ENCODE measurements at places on chromosomes 2 and 18.
A peak's percentile ranks its signal among the peaks of the same experiment; 100 is the strongest.

DNA sequence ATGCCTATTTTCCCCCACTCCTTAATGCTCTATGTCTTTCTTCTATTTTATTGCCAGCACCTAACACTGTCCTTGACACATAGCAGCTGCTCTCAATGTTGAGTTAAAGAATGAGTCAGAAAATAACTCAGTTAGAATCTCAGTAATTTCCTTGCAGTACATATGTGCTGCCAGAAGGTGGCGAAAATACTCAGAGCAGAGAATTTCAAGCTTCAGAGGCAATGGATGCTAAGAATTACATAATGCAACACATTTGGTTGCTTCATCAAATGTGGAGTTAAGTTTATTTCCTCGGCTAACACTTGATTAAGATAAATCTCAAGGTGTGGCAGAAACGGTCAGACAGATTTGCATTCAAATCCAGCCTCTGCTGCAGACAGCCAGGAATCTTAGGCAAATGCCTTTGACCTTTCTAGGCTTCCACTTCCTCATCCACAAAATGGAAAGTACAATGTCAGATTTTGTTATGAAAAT, 105.6 kb downstream of the VSNL1 start:
- DNase-seq = peak; percentile 80

DNA sequence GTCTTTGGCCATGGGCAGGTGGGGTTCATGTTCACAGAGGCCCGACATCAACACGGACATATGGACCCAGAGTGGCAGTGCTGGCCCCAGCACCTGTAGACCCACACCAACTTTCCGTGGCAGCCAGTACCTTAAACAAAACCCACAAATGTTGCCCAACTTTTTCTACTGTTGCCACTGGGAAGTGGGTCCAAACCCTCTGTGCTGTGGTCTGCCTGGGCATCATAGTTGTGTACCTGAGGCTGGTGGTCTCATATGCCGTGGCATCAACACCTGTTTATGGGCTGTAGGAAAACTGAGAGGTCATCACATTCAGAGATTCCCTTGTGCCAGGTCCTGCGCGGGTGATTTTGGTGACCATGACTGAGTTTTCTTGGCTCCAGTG, 79.9 kb downstream of the SH3RF3 start:
- DNase-seq = no peak

GRCh38 chr2:224121406-224122067, 82.5 kb upstream of the SERPINE2 start:
- no peak for DNase-seq

DNA sequence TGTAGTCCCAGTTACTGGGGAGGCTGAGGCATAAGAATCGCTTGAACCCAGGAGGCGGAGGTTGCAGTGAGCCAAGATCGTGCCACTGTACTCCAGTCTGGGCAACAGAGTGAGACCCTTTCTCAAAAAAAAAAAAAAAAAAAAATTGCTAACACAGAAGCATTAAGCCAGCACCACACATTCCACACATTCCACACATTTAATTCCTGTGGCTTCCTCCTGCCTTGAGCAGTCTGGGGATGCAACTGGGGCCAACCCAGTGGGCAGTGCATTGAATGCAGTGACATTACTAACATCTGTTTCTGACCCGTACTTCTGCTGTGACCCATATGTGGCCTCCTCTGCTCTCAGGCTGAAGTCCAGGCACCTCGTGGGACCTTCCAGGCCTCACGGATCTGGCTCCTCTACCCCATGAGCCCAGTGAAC, 107.0 kb downstream of the BCL2L11 start:
- no peak for DNase-seq

DNA sequence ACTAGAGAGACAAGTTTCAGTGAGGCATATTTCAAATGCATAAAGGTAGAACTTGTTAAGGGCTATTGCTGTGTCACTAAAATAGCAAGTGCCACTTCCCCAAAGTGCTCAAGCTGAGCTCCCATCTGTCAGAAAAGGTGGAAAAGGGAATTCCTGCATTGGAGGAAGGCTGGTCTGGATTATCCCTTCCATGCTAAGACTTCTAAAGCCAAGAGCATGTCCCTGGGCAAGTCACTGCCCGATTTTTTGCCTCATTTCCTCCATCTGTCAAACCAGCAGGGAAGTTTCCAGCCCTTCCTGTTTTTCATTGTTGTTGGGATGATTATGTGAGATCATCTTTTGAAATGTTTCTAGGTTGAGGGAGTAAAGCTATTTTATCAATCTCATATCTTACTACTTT, 175.5 kb downstream of the SETBP1 start:
- no peak for DNase-seq

DNA sequence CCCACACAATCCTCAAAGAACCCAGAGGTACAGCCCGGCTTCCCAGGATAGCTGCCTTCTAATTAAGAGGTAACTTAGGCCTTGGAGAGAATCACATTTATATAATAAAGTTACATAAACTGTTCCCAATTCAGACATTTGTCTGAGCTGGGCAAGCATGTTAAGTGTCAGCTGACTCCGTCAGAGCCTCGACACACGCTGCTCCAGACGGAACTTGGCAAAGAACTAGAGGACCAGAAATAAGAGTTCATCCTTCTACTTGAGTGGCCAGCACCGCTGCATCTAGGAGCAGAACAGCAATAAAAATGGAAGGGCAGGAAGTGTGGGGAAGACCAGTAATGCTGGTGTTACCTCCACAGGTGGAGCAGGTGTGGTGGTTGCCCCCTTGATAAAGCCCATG, 80.5 kb downstream of the MYO5B start:
- DNase-seq = no peak

DNA sequence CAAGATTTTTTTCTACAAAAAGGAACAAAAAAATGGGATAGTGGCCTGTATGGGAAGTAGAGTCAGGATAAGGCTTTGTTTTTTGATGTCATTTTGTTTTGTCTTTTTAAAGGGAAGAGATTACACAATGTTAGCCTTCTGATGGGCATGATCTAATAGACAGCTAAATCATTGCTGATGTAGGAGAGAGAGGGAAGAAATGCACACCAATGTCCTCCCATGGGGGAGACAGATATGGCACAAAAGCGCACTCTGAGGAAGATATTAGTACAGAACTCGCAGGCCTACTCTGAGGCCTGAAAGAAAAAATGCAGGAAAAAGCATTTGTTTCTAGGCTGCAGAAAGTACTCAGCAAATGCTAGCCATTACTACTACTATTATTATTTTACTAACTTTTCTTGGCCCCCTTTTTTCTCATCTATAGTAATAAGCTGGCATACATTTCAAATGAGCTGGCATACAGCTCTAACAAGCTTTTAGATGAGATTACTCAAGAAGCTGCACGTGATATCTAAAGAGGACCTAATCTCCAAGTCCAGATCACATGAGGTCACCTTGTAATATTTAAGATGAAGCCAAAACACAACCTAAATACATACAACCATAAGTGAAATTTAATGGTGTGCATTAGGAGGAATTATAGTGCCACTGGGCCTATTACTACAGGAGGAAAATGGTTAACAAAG, 269.4 kb upstream of the TANK start:
- no peak for DNase-seq

DNA sequence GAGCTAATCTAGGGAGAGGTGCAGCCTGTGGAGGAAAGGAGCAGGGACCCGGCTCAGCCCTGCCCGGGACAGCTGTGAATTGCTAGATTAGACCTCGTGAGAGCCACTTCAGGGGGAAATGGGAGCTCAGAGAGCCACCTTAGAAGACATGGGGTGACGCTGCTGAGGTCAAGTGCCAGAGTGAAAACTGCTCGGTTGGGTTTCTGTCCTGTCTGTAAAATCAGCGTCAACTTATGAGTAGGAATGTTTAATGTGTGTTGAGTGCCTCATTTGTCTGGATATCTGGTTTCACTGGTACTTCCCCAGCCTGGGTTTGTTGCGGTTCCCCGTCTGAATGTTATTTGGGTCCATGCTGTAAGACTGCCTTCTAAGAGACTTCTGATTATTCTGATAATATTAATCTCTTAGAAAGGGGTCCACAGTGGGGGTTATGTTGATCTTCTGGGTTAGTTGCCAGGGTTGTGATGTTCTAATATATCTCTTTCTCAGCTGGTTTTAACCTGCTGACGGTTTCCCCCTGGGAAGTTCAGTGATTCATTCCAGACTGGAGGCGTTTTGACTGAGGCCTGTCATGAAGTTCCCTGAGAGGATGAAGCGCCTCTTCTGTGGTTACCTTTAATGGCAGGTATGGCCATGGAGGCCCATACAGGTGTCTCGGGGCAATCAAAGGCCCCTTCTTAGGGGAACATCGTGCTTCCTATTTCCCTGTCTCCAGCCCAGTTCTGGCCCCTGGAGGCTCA, 175.9 kb downstream of the SH3RF3 start:
- DNase-seq = no peak

GRCh38 chr2:150383587-150383986, 103.9 kb downstream of the RND3 start:
- no peak for DNase-seq

- no peak for DNase-seq
Measured at GRCh38 chr2:168432565-168433186, 23.4 kb upstream of the CERS6 start.

DNA sequence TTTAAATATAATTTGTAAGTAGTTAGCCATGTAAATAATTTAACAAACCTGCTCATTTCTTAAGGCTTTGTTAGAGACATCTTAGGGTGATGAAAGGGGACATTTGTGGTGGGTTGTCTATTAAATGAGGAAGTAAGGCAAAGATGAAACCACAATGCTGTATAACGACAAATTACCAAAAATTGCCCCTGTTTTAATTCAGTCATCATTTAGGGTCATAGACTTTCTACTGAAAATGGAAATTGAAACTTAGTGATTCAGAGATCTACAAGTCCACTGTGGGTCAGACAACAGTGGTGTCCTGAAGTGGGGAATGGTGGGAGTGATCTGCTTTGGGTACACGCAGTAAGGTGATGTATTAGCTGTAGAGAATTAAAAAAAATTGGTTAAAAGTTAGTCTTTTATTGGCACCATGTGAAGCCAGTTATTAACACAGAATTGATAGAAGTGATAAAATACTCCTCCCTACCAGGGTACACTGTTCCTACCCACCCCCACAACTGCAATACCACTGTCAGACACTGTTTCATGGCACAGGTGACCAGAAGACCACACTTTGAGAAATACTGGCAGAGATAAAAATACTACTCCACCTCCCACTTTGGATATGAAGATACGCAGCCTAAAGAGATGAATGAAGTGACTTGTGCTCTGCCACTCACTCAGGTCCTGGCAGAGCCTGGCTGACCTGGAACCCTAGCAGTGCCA, 13.4 kb downstream of the CERS6 start:
- DNase-seq = no peak

DNA sequence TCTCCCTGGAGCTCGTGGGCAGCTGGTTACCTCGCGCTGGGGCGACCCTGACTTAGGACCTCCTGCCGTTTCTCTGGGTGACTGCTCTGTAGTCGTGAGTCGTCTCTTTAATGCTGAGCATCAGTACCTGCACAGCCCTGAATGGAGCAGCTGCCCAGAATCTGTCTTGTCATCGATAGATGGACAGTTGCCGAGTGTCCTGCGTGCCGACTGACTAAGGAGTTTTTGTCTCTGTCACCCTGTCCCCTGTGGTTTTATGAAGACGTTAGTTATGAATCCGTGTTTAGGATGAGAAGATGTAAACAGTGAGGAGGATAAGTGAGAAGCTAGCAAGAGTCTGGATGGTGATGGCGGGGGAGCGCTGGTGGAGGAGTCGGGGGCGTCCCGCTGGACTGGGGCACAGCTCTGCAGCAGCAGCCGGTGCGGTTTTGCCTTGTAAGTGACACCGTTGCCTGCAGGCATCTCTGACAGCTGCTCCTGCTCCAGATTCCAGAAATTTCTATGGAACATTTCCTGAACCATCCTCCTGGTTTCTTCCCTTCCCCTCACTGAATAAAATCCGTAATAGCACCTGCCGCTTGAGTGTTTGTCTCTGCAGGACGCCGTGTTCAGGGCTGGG, 13.3 kb downstream of the AGAP1 start:
- DNase-seq = no peak

DNA sequence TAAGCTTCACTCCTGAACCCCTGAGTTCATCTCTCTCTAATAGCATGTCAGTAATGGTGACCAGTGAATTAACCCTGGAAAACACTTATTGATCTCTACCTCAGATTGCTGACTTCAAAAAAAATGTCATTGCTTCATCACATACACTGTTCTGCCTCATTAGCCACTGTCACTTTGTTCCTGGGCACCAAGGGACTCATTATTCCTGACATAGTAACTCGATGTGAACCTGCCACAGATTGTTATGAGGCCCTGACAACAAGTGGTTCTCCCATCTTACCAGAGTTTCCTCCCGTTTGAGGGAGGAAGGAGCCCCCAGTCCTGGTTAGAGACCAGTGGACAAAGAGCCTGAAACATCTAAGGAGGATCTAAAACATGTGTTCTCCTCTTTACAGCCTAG, 403.3 kb upstream of the SMIM21 start:
- DNase-seq = no peak

DNA sequence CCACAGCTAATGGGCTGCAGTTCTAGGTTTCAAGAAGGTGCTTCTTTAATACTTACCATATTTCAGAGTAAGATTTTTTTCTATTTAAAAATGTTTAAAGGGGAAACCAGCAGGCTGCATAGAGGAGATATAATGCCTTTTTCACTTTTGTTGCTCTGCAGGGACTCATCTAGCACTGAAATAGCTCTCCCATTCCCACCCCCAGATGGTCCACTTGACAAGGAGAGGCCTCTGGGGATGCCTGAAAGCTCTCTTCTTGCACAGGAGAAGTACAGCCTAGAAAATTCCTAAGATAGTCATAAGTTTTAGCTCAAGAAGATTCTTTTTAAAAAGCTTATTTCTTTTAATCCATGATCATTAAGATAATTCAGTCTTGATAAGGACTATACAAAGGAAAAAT, 126.4 kb downstream of the CDH2 start:
- no peak for DNase-seq

GRCh38 chr2:61210332-61210981, 48.5 kb downstream of the C2orf74 start:
- no peak for DNase-seq

GRCh38 chr2:67510745-67511144, 113.6 kb downstream of the ETAA1 start:
- no peak for DNase-seq

GRCh38 chr18:79458917-79459803, 63.4 kb downstream of the NFATC1 start:
- no peak for DNase-seq

Data from spinal cord (tissue), 10 donors.